ENCODE measurements at places on chromosomes 4 and X. TPM values are rescaled to one million over a fixed set of nuclear protein-coding genes. Genes with fewer than 3 reads are reported as not detected.

Gene DDX53
- total RNA-seq, result not detected

GRCh38 chr4:70651864-70652506 is 14.3 kb downstream of the JCHAIN start:
- DNase-seq, result peak; percentile 60

DNA sequence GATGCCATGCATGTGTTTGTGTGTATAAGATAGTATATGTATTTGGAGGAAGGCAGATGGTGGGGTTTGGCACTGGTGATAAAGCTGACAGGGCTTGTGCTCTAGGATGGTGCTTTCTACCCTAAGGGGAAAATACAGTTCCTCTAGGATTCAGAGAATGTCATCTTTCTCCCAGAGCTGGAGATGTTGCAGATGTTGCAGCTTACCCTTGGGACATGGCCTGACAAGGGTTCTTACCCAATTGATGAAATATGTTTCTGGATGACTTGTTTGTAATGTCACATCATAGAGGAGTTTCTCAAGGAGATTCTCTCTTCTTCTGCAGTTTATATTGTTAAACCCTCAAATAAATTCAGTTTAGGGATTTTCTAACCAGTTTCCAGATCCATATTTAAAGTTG is 52.5 kb upstream of the PITX2 start:
- no peak for DNase-seq

DNA sequence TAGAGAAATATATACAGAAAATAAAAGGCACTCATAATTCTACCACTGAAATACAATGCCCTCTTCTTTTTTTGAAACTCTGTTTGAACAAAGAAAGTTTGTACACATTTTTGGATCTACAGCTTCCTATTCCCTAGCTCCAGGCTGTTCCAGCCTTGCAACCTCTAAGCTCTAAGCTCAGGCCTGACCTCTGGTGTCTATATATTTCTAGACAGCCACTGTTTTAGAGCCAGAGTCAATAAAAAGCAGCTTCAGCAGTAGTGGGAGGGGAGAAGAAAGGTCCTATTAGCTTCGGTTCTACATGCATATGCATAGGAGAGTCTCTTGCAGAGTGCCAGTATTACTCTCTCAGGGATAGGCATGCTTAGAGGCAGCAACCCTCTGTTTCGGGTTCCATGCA is 39.7 kb downstream of the CLDN2 start:
- DNase-seq, result peak; percentile 52

DNA sequence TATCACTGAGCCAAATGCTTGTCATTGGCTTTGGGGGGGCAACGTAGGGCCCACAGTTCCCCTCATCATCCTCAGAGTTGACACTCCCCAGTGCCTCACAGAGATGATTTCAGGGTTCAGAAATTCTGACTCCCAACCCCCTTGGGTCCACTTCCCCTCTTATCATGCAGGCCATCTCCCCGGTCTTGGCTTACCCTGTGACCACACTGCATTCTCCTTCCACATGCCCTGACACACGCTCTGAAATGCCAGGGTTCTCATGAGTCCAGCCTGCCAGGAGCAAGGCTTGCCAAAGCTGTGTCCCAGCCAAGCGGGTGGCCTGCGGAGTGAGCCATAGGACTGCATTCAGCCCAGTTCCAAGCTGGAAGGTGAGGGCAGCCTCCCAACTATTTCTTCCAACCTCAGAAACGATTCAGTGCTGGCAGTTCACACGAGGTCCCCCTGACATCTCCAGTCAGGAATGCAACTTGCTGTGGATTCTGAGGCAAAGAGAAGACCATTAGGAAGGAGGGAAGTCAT is 101.2 kb downstream of the SMIM20 start:
- DNase-seq, result peak; percentile 88

DNA sequence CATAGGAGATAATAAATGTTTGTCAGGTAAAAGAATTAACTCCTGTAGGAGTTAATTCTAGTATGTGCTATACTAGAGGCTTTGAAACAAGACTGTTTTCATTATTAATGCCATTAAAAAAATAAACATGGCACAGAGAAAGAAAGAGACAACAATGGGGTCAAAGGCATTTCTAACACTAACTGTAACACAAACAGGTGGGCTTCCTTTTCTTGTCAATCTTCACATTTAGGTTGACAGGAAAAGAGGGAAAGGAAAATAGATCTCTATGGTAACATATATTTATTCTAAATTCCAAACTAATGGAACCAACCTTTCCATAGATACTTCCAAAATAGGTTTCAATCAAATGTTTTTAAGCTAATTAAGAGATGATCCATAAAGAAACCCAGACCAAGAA is 9.8 kb downstream of the ANKRD17 start:
- DNase-seq, result no peak

GRCh38 chr4:7466904-7467303 is 32.2 kb upstream of the PSAPL1 start:
- DNase-seq, result no peak

- peak; percentile 34 for DNase-seq
Observed at GRCh38 chrX:54494989-54495813, 833 bp downstream of the FGD1 start.

Measured in cardiac muscle cell (in vitro differentiated cells and primary cell).